Fibroblast of villous mesenchyme (primary cell): ENCODE measurements at places on chromosomes 13 and 19. TPM values are rescaled to one million over a fixed set of nuclear protein-coding genes. Genes with fewer than 3 reads are reported as not detected.

DNA sequence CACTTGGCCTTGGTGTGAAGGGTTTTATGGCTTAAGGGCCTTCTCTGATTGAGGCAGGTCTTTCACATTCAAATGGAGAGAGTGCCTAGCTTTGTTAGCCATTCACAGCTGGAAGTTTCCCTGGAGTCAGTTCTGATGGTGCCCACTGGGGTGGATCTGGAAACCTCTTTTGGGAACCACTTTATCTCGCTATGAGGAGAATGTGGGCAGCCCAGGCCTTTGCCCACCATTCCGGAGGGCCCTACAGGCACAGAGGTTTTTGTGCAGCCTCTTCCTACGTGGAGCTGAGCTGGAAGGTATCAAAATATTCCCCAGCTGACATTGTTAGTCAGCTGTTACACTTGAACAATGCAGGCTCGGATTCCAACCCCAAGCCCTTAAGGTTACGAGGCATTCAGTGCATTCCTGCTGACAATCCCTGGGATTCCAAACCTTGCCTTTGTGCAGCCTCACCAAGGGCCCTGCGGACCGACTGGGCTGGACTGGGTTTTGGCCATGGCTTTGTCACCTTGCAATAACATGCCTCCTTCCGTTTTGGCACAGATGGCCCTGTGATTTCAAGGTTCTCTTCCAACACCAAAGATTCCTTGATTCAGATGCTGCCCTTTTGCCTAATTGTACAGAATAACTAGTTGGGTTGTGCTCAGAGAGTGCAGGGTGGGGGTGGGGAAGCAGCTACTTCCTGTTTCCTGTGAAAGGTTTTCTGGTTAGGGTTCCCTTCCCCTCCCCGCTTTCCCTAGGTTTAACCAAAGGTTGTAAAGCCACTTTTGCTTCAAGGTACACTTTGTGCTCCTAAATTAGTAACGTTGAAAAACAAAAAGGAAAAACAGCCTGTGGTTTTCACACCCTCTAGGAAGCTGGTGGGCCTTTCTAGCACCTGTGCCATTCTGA lies 27.0 kb downstream of the SAE1 start:
- DNase-seq = peak; percentile 27

DNA sequence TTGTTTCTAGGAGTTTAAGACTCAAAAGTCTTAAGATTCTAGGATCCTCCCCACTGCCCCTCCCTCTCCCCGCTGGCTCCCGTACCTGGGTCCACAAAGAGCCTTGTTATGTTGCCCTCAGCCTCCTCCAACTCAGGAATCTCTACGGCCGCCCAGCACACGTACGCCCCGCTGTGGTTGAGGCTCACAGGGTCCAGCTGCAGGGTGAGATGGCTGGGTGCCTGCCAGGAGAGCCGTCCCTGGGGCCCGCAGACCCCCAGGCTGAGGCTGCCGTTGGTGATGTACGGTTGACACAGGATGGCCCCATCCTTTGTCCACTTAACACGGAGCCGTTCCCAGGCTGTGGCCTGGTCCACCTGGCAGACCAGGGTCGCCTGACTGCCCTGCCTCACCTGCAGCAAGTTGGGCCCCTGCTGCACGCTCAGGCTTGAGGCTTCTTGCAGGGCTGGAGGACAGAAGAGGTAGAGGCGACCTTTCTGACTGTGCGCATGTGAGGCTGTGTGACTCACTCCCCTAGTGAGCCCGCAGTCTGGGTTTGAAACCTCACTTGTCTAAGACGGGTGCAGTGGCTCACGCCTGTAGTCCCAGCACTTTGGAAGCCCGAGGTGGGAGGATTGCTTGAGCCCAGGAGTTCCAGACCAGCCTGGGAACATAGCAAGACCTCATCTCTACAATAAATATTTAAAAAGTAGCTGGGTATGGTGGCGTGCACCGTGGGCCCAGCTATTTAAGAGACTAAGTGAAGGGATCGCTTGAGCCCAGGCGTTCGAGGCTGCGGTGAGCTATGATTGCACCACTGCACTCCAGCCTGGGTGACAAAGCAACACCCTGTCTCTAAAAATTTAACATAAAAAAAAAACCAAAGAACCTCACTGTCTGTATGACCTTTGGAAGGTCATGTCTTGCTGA lies 4.0 kb downstream of the TMIGD2 start:
- DNase-seq = no peak

- DNase-seq = no peak
Observed at GRCh38 chr19:42627916-42628315, 33.2 kb upstream of the CEACAM8 start.

DNA sequence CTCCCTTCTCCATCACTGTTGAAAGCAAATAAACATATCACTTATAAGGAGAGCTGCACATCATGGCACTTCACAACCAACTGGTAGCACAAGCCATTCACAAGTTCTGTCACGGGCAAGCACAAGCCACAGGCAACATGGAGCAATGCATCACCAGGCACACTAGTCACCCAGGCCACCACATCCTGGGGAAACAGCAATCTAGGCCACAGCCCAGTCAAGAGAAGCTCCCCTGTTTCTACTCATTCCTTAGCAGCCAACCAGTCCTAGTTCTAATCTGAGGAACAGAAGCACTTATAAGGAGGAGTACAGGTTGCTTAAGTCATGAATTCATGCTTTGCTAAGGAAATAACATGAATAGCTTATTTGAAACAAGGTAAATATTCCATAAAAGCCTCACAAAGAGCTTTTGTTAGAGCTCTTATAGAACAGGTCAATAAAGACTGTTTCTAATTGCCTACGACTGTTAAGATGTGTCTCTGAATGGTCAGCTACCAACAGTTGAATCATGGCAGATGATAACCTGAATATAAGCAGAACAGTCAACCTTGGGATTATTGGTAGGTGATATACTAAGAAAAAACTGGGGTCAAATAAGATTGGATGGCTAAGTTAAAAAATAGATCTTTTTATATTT lies 169.0 kb downstream of the TBC1D4 start:
- no peak for DNase-seq

- peak; percentile 49 for DNase-seq
Observed at GRCh38 chr19:16441661-16442162, 30.1 kb downstream of the EPS15L1 start.

GRCh38 chr13:29336356-29336755 lies 259.1 kb downstream of the SLC7A1 start:
- DNase-seq = no peak

DNA sequence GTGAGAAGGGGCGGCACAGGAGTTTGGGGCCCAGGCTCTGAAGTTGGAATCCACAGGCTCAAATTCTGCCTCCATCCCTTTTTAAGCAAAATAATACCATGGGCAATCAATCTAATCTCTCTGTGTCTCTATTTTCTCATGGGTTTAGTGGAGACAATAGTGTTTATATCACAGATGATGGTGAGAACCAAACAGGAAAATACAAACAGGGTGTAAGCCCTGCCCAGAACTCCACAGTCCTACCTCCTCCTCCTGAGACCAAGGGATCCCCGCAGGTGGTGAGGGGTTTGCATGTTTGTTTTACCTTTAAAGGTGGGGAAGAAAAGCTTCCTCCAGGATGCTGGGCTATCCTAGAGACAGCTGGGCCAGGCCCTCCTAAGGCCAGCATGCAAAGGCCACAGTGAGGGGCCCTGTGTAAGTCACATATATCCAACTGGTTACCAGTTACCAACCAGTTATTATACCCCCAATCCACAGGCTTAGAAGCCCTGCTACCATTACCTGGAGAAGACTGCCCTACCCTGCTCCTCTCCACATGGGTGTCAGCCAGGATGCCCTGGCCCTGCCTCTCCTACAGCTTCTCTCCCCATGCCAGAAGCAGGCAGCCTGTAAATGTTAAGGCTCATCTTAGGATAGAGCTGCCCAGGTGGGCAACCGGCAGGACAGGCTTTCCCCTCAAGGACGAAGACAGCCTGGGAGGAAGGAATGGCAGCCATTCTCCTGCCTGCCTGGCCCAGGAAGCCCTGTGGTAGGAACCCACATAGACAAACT lies 658.4 kb downstream of the UQCRFS1 start:
- DNase-seq = no peak

- no peak for DNase-seq
Observed at GRCh38 chr19:45234089-45234869, 10.9 kb downstream of the EXOC3L2 start.

DNA sequence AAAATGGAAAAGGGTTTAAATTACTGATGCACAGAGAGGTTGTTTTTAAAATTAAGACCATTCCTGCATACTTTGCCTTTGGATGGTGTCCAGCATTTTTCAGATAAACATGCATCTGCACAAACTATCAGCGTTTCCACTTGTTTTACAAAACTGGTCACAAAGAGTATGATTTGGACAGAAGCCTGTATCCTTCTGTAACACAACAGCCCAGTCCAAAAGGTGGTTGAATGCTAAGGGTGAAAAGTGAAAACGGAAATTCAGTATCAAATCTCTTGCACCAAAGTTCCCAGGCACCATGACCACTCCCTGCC lies 21.7 kb upstream of the DOCK9 start:
- DNase-seq = no peak

DNA sequence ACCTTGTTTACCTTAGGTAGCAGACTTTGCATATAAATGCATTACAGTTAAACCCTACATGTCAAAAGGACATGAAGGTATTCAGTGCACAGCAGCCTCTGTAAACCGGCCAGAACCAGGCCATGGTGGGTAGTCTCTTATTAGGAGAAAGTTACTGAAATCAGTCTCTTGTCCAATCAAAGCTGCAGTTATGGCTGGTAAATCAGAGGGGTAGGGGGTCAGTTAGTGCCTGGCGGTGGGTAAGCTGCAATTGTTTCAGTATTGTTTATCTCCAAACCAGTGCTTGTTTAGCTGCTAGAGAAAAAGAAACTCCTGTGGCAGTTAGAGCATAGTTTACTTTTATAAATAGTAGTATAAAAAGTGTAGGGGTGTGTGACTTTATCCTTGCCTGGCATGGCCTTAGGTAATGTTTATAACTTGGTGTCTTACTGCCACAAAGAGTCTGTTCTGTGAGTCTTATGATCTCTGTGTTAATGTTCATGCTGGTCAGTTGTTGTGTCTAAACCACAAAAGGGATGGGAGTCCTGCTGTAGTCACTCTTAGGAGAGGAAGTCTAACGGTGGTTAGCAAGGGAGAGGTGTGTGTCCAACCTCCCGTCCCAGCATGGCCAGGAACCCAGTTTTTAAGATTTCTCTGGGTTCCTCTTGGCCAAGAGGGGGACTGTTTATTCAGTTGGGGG lies 28.0 kb downstream of the CHST8 start:
- no peak for DNase-seq

- no peak for DNase-seq
Observed at GRCh38 chr19:18966307-18966706, 25.3 kb upstream of the HOMER3 start.

DNA sequence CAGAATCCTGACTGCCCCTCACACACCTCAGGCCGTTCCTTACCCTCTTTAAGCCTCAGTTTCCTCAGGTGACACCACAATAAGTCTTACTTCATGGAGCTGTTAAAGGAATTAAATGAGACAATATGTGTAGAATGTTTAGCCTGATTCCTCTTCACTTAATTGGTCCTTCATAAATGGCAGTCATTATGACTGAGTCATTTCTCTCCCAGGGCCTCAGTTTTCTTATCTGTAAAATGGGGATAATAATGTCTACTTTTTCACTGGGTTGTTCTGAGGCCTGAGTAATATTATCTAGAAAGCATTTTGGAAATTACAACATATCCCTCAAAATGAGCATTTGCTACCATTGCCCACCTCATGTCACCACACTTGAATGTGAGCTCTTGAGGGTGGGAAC lies 21.6 kb downstream of the POU2F2 start:
- no peak for DNase-seq

DNA sequence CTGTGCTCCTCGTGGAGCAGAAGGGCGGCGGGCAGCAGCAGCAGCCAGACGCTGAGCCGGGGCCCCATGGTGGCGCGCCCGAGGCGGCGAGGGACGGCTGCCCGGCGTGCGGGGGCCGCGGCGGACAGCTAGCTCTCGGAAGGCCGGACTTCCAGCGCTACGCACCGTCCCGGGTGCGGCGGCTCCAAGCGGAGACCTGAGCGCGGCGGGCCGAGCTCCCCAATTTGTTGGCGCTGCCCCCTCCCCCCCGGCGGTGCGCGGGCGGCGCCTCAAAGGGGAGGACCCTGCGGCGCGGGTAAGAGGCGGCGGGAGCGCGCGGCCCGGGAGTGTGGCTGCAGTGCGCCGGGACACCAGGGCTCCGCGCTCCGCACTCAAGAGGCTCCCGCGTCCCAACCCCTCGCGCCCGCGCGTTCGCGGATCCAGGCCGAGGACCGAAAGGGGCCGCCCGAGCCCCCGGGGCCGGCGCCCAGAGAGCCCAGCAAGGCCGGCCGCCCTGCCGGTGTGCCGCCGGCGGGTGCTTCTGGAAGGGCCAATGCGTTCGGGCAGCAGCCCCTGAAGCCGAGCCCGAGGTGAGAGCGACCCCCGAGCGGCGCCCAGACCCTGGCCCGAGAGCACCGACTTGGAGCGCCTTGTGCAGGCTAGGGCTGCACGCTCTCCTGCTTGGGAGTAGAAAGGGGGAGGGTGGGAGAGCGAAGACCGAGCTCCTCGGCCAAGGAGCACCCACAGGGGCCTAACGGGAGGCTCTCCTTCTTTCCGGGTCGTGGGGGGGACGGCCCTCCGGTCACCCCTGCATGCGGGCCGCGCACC lies at the start of the genes COL4A1 and COL4A2:
COL4A1 (minus strand) TSS at position 198 of the 807 bp plus-strand sequence; CDS start at position 68, 130 bp downstream.
COL4A2 (plus strand) TSS at position 325 of the 807 bp plus-strand sequence. CDS start 620 bp downstream, outside the sequence.
- peak; percentile 87 for DNase-seq

- DNase-seq = no peak
Observed at GRCh38 chr19:35211545-35212230, 16.9 kb downstream of the FAM187B start.

- no peak for DNase-seq
Observed at GRCh38 chr19:18802354-18802753, 11.2 kb upstream of the COMP start.

DNA sequence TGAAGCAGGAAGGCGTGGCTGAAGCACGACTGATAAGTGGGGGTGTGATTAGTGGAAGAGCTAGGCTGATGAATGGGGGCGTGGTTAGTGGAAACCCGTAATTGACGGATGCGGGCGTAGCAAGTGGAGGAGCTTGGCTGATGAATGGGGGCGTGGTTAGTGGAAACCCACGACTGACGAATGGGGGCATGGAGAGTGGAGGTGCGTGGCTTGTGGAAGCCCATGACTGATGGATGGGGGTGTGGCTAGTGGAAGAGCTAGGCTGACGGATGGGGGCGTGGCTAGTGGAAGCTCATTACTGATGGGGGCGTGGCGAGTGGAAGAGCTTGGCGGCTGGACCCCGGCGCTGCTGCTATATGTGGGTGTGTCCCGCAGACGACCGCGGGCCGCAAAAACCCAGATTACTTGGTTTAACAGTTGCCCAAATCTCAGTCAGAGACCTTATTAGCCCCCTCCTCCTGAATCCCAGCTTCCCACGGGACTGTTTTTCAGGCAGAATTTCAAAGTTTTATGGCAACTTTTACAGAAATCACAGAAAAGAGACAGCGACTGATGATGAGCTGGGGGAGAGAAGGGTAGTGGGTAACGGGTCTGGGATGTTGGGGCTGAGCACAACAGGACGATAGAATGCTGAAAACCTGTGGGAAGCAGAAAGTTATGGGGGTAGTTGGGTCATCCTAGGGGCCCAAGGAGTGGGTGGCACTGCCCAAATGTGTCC lies 9.0 kb upstream of the MEIS3 start:
- peak; percentile 100 for DNase-seq

The ETV2 gene
- total RNA-seq = under 0.01 and 0.86 TPM in 2 replicates

The B3GNT3 gene
- not detected in 2 replicates for total RNA-seq

The FCGBP gene
- total RNA-seq = under 0.01 TPM in 2 replicates

The C1QTNF9B gene
- 0.64 and 0.86 TPM in 2 replicates for total RNA-seq

The VMAC gene
- total RNA-seq = 5.2 and 6.8 TPM in 2 replicates

The CACTIN gene
- total RNA-seq = 17.7 and 24.8 TPM in 2 replicates

The GAPDHS gene
- not detected in 2 replicates for total RNA-seq
